ENCODE measurements at places on chromosomes 2 and 18.

GRCh38 chr2:104969564-104969963 lies 68.3 kb upstream of the MRPS9 start:
- DNase-seq: no peak

GRCh38 chr18:76134628-76135027 lies 360.4 kb downstream of the ZNF516 start:
- DNase-seq: no peak

GRCh38 chr2:199704358-199705238 lies 146.4 kb downstream of the FTCDNL1 start:
- DNase-seq: no peak

- DNase-seq: no peak
These were observed 55.1 kb downstream of the MYO7B start for GRCh38 chr2:127590386-127591190.

DNA sequence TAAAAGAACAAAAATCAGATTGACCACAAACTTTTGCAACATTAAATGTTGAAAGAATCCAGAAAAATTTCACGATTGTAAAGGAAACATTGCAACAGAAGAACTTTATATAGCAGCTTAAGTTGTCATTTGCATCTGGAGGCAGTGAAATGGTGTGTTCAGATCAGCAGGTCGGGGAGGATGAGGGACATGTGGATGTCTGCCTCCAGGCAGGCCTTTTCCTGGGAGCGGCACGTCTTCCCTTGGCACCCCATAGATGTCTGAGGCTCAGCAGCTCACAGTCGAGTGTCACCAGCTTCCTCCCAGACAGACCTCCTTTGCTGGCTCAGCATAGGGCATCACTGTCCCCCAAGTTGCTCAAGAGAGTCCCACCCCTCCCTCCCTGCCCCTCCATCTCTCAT lies 44.3 kb upstream of the ASB1 start:
- DNase-seq: no peak

GRCh38 chr2:38653715-38654527 lies 12.0 kb upstream of the GALM start:
- DNase-seq: no peak

DNA sequence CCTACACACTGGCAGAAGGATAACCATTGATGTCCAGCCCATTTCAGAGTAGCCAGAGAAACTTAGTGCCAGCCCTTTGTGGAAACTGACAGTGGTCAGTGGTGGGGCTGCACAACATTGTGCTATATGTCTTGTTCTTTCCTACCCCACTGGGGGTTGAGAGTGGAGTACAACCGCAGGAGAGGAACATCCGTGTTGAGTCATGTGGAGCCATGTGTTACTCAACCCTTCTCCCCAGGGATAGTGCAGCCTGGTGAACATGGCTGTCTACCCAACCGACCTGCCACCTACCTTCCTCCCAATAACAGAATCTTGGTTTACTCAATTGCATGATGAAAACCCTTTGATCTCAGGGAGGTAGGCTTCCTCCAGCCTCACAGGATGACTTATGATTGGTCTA lies 65.3 kb upstream of the MAPK4 start:
- no peak for DNase-seq

DNA sequence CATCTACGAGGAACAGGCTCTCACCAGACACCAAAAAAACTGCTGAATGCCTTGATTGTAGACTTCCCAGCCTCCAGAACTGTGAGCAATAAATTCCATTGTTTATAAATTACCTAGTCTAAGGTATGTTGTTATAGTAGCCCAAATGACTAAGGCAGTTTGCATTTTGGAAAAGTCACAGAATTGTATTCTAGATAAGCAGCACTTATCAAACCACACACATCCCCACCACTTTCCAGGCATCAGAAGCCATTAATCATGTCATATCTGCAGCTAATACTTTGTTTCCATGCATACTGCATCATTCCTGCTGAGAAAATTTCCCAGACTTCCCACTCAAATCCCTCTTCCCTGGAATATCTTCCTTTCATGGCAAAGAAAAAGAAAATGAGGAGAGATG lies 187.2 kb downstream of the INO80D start:
- no peak for DNase-seq

GRCh38 chr18:78932281-78932680 lies 47.3 kb upstream of the SALL3 start:
- DNase-seq: no peak

DNA sequence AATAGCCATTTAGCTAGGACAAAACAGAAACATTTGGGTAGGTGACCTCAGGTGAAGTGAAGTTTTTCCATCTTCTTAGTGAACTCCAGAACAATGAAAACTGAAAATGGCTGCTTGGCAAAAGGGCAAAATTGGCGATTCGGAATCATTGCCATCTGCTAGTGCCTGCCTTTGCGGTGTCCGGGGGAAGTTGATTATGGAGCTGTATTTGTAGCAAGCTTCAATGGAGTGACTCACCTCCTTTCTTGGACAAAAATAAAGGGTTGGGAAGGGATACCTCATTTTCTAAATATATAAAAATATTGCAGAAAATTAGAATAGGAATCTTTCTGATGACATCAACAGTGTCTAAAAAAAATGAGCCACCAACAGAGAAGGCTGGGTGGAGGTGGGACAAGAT lies 460.5 kb downstream of the TGIF1 start:
- DNase-seq: no peak

DNA sequence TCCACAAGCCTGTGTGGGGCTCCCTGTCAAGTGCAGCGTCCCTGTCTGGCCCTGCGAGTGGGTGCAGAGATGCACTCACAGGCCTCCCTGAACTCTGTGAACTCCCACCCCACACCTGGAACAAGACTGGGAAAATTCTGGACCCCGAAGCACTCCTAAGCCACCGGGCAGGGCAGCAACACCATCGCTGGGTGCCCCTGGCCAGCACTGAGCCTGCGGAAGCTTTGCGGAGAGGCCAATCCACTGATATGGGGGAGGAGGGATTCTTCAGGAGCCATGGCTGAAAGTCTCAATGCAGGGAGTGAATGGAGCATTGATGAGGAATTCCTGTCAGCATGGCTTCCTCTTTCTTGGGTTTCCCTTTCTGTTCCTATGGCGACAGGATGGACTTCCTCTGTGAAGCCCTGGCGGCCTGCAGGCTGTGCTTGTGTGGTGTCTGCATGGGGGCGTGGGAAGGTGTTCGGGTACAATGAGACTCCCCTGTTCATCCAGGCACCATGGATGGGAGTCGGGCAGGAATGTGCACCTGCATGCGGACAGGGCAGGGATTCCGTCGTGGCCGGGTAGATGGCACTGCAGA lies 15.1 kb downstream of the TRIB2 start:
- no peak for DNase-seq

DNA sequence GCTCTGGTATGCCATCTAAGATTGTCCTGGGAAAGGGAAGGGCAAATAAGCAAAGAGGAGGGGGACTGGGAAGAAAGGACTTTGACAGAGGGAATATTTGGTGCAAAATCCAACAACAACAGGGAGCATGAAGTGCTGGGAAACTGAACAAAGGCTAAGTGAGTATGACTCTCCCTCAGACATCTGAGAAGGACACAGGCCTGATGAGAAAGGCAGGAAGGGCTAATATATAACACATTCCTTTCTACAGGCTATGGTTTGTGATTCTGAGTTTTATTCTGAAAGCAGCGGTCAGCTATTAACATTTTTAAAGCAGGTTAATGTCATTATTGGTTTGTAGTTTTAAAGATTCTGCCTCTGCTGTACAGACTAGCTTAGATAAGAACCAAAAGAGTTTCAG lies 1579.5 kb downstream of the LRP1B start:
- DNase-seq: no peak

GRCh38 chr2:234492717-234493485 lies 4.0 kb downstream of the ARL4C start:
- no peak for DNase-seq

GRCh38 chr2:217953011-217953481 lies 49.7 kb downstream of the TNS1 start:
- DNase-seq: no peak

GRCh38 chr2:232586943-232587505 lies 36.5 kb downstream of the EIF4E2 start:
- DNase-seq: no peak

- DNase-seq: no peak
These were observed 232.8 kb downstream of the MBD5 start for GRCh38 chr2:148253685-148254084.

- no peak for DNase-seq
These were observed 99.7 kb downstream of the RND3 start for GRCh38 chr2:150387586-150388288.

DNA sequence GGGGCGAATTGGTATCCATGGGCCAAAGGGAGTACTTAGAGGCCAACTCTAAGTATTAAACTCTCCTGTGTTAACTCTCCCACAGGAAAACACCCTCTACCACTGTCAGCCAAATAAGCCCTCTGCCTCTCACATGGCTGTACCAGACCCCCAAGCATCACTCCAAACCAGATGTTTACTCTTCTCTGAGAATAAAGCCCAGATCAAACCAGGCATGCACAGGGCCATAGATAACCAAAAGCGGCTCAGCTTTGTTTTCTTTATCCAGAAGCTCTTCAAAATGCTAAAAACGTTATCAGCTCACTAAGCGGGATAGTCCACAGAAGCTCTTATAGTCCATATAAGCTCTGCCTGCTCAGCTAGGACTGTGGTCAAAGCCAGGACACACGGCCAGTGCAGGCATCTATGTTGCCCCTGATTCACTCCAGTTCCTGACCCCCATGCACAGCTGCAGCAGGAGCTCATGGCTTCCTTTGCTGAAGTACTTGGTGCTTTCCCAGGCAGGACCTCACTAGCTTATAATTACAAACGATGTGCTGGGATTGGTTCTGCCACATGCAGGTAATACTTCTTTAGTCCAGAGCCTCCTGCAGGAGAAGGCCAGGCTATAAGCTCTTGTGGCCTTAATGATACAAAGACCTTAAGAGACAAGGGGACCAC lies 21.0 kb upstream of the SEMA4C start:
- DNase-seq: no peak

GRCh38 chr18:74806073-74806472 lies 208.4 kb downstream of the ZNF407 start:
- no peak for DNase-seq

DNA sequence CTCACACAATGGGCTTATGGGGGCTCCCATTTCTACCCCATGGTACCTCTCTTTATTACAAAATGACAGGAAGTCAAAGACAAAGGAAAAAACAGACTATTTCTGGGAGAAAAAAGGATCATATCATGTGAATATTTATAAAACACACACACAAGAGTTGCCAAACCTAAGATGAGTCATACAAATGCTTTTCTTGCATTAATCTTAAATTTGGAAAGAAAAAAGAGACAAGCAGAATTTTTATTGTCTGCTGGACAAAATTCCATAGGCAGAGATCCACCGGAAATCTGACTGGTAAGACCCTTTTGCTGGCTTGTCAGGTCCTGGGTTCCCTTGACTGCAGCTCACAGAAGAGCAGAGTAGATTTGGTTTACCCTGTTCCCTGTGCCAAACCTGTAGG lies 1732.3 kb upstream of the PIK3C3 start:
- no peak for DNase-seq

DNA sequence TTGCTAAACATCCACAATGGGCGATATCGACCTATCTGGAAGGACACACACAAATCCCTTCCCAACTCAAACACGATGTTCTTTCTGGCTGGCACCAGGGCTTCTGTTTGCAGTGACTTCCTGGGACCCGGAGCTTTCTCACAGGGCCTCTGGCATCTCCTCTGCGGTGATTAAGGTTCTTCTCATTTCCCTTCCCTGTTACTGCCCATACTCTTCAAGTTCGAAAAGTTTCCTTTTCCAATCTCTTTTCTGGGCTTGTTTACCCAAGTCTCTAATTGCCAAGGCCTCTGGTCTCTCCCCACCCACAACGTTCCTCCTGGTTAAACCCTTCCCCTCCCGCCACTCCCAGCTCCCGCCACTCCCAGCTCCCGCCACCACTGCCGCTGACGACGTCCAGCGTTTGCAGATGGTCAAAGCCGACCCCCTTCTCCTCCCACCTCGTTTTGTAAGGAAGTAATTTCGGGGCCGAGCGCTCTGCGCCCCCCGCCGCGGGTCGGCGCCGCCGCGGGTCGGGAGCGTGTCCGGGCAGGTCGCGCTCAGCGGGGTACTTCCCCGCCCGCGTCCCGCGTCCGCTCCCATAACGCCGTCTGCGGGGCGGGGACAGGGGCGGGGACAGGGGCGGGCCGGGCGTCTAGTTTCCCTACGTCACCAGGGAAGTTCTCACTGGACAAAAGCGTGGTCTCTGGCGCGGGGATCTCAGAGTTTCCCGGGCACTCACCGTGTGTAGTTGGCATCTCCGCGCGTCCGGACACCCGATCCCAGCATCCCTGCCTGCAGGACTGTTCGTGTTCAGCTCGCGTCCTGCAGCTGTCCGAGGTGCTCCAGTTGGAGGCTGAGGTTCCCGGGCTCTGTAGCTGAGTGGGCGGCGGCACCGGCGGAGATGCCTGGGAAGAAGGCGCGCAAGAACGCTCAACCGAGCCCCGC lies at the start of gene PMAIP1:
PMAIP1 (plus strand) TSS at position 699 of the 924 bp plus-strand sequence; CDS start at position 881, 182 bp downstream.
- peak; percentile 84 for DNase-seq

- no peak for DNase-seq
These were observed 495.7 kb upstream of the SMIM21 start for GRCh38 chr18:75923169-75923568.

- no peak for DNase-seq
These were observed 420.3 kb downstream of the SOCS6 start for GRCh38 chr18:70709144-70709543.

GRCh38 chr2:54471221-54471711 lies 15.1 kb downstream of the SPTBN1 start:
- DNase-seq: no peak

DNA sequence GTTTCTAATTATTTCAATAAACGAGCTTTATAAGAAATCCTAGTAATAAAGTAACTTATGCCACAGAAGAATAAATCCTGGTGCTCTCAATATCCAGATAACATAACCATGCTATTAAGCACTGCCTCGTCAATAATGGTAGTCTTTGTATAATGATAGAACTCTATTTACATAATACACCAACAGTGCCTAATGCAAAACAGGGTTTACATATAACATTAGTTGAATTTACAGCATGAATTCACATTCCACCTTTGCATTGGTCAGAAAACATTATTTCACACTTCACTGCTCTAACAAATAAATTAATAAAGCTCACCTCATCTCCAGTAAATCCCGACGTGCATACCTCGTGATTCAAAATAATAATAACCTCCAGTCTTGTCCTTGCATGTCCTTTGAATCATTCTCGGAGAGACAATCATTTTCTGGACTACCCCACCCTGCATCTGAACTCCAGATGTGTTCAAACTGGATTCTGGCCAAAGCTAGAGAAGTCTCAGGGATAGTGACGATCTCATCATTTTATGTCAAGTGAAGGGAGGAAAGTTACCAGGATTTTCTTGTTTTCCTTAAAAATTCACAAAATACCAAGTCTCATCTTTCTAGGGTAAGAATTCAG lies 189.2 kb downstream of the NCKAP5 start:
- DNase-seq: no peak

- DNase-seq: no peak
These were observed 404.9 kb downstream of the CPS1 start for GRCh38 chr2:210961249-210961648.

All from T-helper 17 cell (primary cell).